Kidney (tissue), 22 donors: ENCODE measurements at places on chromosomes 5 and 9. TPM values are rescaled to one million over a fixed set of nuclear protein-coding genes. Genes with fewer than 3 reads are reported as not detected.

Gene CNTLN
- total RNA-seq: 8.0 TPM

DNA sequence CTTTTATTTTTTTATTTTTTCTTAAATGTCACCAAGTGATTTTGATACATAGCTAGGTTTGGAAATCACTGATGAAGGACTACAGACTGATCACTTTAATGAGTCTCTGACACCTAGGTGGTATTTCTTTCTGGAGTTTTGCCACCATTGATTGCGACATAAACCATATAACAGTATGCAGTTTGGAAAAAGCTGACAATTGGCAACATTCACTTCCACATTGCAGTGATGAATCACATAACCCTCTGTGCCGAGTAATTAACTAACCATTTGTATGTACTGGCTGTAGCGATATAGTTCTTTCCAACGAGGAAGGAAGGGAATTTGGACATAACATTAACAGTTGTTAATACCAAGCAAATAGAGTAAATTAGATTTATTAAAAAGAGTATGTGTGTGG, 222.9 kb upstream of the EFNA5 start:
- H3K27ac ChIP-seq: no peak overlapping the region
- H3K27me3 ChIP-seq: no peaks in the 10 kb centered on the region
- H3K4me1 ChIP-seq: no peaks in the 10 kb centered on the region
- no peak for DNase-seq
- H3K4me3 ChIP-seq: no peak overlapping the region
- H3K36me3 ChIP-seq: no peaks in the 10 kb centered on the region

GRCh38 chr5:102532123-102532522, 33.3 kb upstream of the SLCO6A1 start:
- no peaks in the 10 kb centered on the region for H3K27me3 ChIP-seq
- H3K4me1 ChIP-seq: no peaks in the 10 kb centered on the region
- H3K4me3 ChIP-seq: no peak overlapping the region
- no peak for DNase-seq
- no peaks in the 10 kb centered on the region for H3K36me3 ChIP-seq

DNA sequence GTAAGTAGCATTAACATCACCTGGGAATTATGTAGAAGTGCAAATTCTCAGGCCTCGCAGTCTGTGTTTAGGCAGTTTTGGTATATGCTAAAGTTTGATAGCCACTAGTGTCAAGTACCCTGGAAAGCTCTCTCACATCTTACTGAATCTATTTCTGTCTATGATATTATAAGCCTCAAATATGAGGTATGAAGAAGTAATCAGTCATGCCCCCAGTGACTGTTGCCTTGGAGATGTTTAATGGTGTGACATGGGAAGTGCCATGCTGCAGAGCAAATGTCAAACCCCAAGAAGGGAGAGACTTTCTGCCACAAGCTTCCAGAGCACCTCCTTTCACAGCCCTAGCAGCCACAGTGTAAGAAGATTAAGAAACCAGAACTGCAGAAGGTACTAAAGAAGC, 9.8 kb upstream of the PDE8B start:
- H3K4me1 ChIP-seq: no peaks in the 10 kb centered on the region
- H3K4me3 ChIP-seq: no peak overlapping the region

Gene PCDHA9
- 0.85 TPM for total RNA-seq
